Lung (tissue), 17 donors: ENCODE measurements at places on chromosomes 1 and 21. TPM values are rescaled to one million over a fixed set of nuclear protein-coding genes. Genes with fewer than 3 reads are reported as not detected.

Gene CENPF
- total RNA-seq, result 9.7 TPM

GRCh38 chr1:236692742-236693141 lies 6.4 kb downstream of the ACTN2 start:
- no peaks in the 10 kb centered on the region for H3K36me3 ChIP-seq
- no peak for DNase-seq
- H3K4me1 ChIP-seq, result no peaks in the 10 kb centered on the region
- no peak overlapping the region for H3K4me3 ChIP-seq
- H3K27ac ChIP-seq, result peak overlapping the region; percentile 79

DNA sequence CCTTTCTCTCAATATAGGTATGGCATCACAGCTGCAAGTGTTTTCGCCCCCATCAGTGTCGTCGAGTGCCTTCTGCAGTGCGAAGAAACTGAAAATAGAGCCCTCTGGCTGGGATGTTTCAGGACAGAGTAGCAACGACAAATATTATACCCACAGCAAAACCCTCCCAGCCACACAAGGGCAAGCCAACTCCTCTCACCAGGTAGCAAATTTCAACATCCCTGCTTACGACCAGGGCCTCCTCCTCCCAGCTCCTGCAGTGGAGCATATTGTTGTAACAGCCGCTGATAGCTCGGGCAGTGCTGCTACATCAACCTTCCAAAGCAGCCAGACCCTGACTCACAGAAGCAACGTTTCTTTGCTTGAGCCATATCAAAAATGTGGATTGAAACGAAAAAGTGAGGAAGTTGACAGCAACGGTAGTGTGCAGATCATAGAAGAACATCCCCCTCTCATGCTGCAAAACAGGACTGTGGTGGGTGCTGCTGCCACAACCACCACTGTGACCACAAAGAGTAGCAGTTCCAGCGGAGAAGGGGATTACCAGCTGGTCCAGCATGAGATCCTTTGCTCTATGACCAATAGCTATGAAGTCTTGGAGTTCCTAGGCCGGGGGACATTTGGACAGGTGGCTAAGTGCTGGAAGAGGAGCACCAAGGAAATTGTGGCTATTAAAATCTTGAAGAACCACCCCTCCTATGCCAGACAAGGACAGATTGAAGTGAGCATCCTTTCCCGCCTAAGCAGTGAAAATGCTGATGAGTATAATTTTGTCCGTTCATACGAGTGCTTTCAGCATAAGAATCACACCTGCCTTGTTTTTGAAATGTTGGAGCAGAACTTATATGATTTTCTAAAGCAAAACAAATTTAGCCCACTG lies 11.5 kb downstream of the HIPK1 start:
- H3K4me1 ChIP-seq, result no peaks in the 10 kb centered on the region
- no peak overlapping the region for H3K4me3 ChIP-seq
- no peaks in the 10 kb centered on the region for H3K27me3 ChIP-seq
- no peak for DNase-seq
- peaks cover 9% of the 10 kb centered on the region for H3K36me3 ChIP-seq
- no peak overlapping the region for H3K27ac ChIP-seq

DNA sequence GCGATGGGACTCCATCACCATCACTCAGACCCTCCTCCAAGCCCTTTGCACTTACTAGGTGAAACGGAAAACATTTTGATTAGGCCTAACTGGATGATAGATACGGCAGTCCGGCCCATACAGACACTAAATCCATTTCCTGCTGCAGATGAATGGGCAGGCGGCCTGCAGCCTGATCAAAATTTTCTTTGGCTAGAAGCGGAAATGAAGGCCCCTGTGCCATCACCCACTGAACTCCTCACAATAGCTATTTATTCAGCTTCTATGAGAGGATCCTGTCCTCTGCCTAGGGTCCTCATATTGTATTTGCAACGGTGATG lies 200.5 kb downstream of the OMA1 start:
- H3K36me3 ChIP-seq, result no peaks in the 10 kb centered on the region
- H3K4me1 ChIP-seq, result no peaks in the 10 kb centered on the region
- H3K27ac ChIP-seq, result no peak overlapping the region
- no peak overlapping the region for H3K4me3 ChIP-seq
- no peaks in the 10 kb centered on the region for H3K27me3 ChIP-seq

DNA sequence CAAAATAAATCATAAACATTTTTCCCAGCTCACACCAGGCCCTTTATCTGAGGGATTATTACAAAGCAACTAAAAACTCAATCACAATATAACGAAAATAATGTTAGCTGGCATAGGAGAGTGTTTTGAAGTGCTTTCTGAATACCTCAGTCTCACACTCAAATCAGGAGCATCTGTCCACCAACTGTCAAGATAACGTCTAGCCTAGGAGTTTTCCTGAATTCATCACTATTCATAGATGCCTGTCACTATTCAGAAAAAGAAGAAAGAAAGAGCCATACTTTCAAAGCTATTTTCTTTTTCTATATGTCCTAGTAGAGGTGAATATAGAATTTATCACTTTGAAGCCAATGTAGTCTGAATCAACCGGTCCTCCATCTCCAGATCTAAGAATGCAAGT lies 127.0 kb downstream of the AKT3 start:
- H3K27ac ChIP-seq, result no peak overlapping the region
- H3K36me3 ChIP-seq, result no peaks in the 10 kb centered on the region
- no peak overlapping the region for H3K4me3 ChIP-seq
- no peaks in the 10 kb centered on the region for H3K27me3 ChIP-seq
- H3K4me1 ChIP-seq, result peaks cover 2% of the 10 kb centered on the region

DNA sequence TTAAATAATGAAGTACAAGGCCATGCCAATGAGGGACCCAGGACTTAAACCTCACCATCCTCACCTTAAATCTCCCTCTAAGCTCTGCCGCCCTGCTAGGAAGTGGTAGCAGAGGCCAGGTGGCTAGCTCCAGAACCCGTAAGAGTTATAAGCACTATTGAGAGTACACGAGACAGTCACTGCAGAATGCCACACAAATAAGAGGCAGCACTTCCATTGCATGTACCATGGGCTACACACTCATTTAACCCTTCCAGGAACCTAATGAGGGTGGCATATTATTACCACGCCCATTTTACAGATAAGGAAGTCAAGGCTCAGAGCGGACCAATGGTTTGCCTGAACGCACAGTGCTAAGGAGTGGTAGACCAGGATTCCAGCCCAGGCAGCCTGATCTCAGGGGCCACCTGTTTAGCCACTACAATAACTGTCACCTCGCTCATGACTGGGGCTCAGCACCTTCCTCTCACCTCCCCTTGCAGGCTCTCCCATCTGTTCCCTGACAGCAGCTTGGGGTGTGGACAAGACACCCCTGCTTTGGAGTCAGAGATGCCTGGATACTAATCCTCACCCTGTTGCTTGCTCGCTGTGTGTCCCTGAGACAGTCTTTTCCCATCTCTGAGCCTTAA lies 54.8 kb upstream of the ID3 start:
- H3K4me1 ChIP-seq, result no peaks in the 10 kb centered on the region
- H3K4me3 ChIP-seq, result no peak overlapping the region
- H3K36me3 ChIP-seq, result no peaks in the 10 kb centered on the region

GRCh38 chr1:163531345-163531744 lies 209.6 kb downstream of the NUF2 start:
- H3K27ac ChIP-seq, result no peak overlapping the region
- H3K4me3 ChIP-seq, result no peak overlapping the region
- H3K4me1 ChIP-seq, result no peaks in the 10 kb centered on the region
- no peaks in the 10 kb centered on the region for H3K27me3 ChIP-seq
- H3K36me3 ChIP-seq, result no peaks in the 10 kb centered on the region
